ENCODE measurements at places on chromosomes 13 and 19. TPM values are rescaled to one million over a fixed set of nuclear protein-coding genes. Genes with fewer than 3 reads are reported as not detected.

DNA sequence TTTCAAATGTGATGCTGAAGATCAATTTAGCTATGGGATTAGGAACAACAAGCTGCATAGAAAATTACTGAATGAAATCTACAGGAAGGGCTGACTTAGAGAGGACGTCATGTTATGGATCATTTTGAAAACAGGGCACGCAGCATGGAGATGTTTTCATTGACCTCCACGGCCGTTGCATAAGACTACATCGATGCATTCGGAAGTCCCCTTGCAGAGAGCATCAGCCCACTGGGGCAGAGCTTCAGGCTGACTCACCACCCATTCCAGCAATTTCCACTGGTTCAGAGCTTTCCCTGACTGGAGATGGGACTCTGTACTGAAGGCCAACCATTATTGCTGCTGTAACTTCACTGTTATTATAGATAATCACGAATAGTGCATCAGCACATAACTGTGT, 305.3 kb downstream of the IRS2 start:
- no peak overlapping the region for H3K27ac ChIP-seq
- peaks cover 2% of the 10 kb centered on the region for H3K36me3 ChIP-seq
- H3K27me3 ChIP-seq, result no peaks in the 10 kb centered on the region
- no peak for DNase-seq
- H3K4me1 ChIP-seq, result no peaks in the 10 kb centered on the region

DNA sequence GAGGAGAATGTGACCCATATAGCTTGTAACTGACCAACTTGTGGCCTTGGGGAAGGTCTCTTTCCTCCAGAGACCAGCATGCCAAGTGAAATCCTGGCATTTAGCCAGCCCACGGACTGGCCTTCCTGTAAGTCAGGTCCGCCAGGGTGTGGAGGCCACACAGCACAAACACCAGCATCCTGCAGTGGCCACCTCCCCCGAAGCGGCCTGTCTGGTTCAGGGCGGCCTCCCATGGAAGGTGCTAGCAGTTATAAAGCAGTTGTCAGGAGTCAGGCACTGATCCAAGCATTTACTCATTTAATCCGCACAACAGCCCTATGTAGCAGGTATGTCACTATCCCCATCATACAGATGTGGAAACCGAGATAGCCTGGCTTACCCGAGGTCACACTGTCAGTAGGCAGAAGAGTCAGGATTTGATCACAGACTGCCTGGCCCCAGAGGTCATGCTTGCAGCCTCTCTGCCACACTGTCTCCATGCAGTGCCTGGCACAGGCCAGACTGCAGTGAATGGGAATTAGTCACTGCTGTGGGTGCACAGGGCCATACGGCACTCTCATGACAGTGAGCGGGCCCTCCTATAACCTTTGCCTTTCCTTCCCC, 36.7 kb downstream of the CAPN12 start:
- no peak overlapping the region for H3K27ac ChIP-seq
- H3K4me1 ChIP-seq, result no peaks in the 10 kb centered on the region
- H3K4me3 ChIP-seq, result no peak overlapping the region
- no peak for DNase-seq
- peaks cover 48% of the 10 kb centered on the region for H3K36me3 ChIP-seq

GRCh38 chr13:105341758-105342157, 1193.7 kb downstream of the EFNB2 start:
- H3K4me1 ChIP-seq, result peaks cover under 1% of the 10 kb centered on the region
- H3K36me3 ChIP-seq, result no peaks in the 10 kb centered on the region
- no peak for DNase-seq
- no peak overlapping the region for H3K27ac ChIP-seq
- no peak overlapping the region for H3K4me3 ChIP-seq

Gene SULT2A1
- not detected for total RNA-seq

Gene RPL18A
- total RNA-seq, result 2,837 TPM

DNA sequence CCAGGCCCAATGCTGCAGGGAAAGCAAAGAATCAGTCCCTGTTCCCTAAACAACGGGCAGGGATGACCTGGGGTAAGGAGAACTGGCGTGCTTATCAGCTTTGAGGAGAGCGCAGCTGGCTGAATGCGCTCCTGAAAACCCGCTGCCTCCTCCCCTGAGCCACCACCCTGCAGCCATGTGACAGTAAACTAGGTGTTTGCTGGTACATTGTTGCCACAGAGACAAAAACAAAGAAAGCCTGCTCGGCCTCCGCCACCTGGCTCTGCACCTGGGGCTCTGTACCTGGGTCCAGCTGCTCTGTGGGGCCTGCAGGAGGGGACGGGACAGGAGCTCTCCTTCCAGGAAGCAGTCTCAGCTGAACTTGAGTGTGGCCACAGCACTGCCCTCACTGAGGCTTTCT, 21.8 kb downstream of the MCF2L start:
- H3K27ac ChIP-seq, result no peak overlapping the region
- H3K36me3 ChIP-seq, result peaks cover 10% of the 10 kb centered on the region
- no peak overlapping the region for H3K4me3 ChIP-seq
- no peaks in the 10 kb centered on the region for H3K27me3 ChIP-seq
- peak; percentile 79 for DNase-seq

DNA sequence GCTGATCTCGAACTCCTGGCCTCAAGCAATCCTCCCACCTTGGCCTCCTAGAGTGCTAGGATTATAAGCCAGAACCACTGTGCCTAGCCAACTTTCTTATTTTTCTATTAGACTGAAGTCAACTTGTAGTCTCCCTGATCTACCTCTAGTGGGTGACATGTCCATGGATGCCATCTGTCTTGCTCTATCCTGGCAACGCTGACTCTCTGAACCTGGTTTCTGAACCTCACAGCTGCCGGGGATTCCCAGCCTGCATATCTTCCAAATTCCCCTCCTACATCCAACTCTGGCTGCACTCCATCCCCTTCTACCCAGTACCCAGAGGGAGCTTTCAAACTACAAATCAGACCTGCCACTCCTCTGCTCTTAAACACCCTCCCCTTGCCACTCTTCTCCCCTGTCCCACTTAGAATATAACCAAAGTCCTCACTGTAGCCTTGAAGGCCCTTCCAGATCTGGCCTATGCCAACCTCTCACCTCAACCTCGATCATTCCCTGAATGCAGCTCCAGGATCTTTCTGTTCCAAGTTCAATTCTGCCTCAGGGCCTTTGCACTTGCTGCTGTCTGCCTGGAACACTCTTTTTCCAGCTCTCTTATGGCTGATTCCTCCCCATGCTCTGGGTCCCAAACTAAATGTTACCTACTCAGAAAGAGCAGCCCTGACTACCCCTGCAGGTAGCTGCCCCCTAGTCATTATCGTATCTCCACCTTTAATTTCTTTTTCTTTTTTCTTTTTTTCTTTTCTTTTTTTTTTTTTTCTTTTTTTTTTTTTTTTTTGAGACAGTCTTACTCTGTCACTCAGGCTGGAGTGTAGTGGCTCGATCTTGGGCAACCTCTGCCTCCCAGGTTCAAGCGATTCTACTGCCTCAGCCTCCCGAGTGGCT, 2.2 kb downstream of the CLIP3 start:
- no peaks in the 10 kb centered on the region for H3K4me1 ChIP-seq
- no peak overlapping the region for H3K4me3 ChIP-seq
- no peak for DNase-seq
- no peak overlapping the region for H3K27ac ChIP-seq
- no peaks in the 10 kb centered on the region for H3K27me3 ChIP-seq
- H3K36me3 ChIP-seq, result peaks cover 2% of the 10 kb centered on the region

GRCh38 chr19:4075373-4075772, 8.7 kb upstream of the ZBTB7A start:
- H3K4me3 ChIP-seq, result no peak overlapping the region
- DNase-seq, result no peak
- H3K4me1 ChIP-seq, result peaks cover 5% of the 10 kb centered on the region

Gene REX1BD
- total RNA-seq, result 72.3 TPM

DNA sequence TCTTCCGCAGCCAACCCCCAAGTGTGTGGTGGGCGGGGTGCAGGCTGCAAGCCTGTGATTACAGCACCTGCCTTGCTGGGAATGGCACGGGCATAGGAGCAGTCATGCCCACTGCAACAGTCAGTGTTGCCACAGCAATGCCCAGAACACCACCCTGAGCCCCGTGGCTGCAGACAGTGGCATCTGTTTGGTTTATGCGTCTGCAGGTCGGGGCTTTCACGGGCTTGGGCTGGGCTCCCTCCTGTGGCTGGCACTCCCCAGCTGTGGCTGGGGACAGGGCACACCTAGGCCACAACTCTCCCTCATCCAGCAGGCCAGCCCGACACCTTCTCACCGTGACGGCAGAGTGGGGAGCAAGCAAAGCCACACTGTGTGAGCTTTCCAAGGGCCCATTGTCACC, 115.3 kb upstream of the C1QTNF9B start:
- no peaks in the 10 kb centered on the region for H3K27me3 ChIP-seq
- H3K36me3 ChIP-seq, result no peaks in the 10 kb centered on the region
- no peaks in the 10 kb centered on the region for H3K4me1 ChIP-seq
- no peak overlapping the region for H3K4me3 ChIP-seq
- H3K27ac ChIP-seq, result no peak overlapping the region

GRCh38 chr19:51135004-51135403, 7.1 kb upstream of the SIGLEC7 start:
- no peak overlapping the region for H3K27ac ChIP-seq
- H3K27me3 ChIP-seq, result no peaks in the 10 kb centered on the region
- DNase-seq, result no peak

- H3K27me3 ChIP-seq, result no peaks in the 10 kb centered on the region
- H3K4me1 ChIP-seq, result no peaks in the 10 kb centered on the region
- H3K36me3 ChIP-seq, result peaks cover 26% of the 10 kb centered on the region
- DNase-seq, result no peak
- H3K27ac ChIP-seq, result no peak overlapping the region
- no peak overlapping the region for H3K4me3 ChIP-seq
Observed at GRCh38 chr19:45962021-45962420, 11.6 kb downstream of the NOVA2 start.

Gene PSG2
- not detected for total RNA-seq

Gene MICOS13
- 23.8 TPM for total RNA-seq

- no peaks in the 10 kb centered on the region for H3K4me1 ChIP-seq
- no peak overlapping the region for H3K4me3 ChIP-seq
- no peak for DNase-seq
- H3K27ac ChIP-seq, result no peak overlapping the region
- H3K36me3 ChIP-seq, result no peaks in the 10 kb centered on the region
Observed at GRCh38 chr13:111387945-111388600, 67.6 kb downstream of the TEX29 start.

GRCh38 chr19:45164577-45165335, 4.0 kb upstream of the NKPD1 start:
- H3K4me3 ChIP-seq, result no peak overlapping the region
- no peaks in the 10 kb centered on the region for H3K36me3 ChIP-seq
- H3K27ac ChIP-seq, result no peak overlapping the region
- no peaks in the 10 kb centered on the region for H3K27me3 ChIP-seq
- DNase-seq, result peak; percentile 96
- H3K4me1 ChIP-seq, result no peaks in the 10 kb centered on the region

Gene FAM174C
- 56.4 TPM for total RNA-seq

DNA sequence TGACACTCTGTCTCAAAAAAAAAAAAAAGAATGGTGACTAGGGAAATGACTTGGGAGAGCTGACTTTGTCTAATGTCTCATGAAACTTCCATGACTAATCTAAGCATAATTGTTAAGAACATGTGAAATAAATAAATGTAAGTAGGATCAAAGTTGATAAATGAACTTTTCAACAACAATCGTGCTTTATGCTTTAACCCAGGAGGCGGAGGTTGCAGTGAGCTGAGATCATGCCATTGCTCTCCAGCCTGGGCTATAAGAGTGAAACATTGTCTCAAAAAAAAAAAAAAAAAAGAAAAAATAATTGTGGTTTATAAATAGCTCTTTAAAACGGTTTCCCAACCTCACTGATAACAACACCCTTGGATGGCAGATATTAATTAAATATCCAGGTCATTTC, 12.9 kb upstream of the AKT2 start:
- no peaks in the 10 kb centered on the region for H3K4me1 ChIP-seq
- DNase-seq, result no peak
- H3K36me3 ChIP-seq, result no peaks in the 10 kb centered on the region
- H3K27ac ChIP-seq, result no peak overlapping the region
- no peaks in the 10 kb centered on the region for H3K27me3 ChIP-seq
- H3K4me3 ChIP-seq, result no peak overlapping the region

GRCh38 chr13:58883405-58883804, 1251.9 kb downstream of the PCDH17 start:
- no peaks in the 10 kb centered on the region for H3K36me3 ChIP-seq
- no peak for DNase-seq
- H3K27me3 ChIP-seq, result no peaks in the 10 kb centered on the region

GRCh38 chr19:17418710-17419109, 1.1 kb upstream of the MVB12A start:
- H3K36me3 ChIP-seq, result 0 out of 2 replicates have a peak, but pooled peaks cover 4% of the 10 kb centered on the region
- DNase-seq, result no peak
- no peak overlapping the region for H3K27ac ChIP-seq
- H3K4me3 ChIP-seq, result peak overlapping the region; percentile 84
- H3K27me3 ChIP-seq, result no peaks in the 10 kb centered on the region
- H3K4me1 ChIP-seq, result no peaks in the 10 kb centered on the region

Gene PRR22
- total RNA-seq, result 8.1 TPM

Gene TMEM238
- total RNA-seq, result 4.8 TPM

DNA sequence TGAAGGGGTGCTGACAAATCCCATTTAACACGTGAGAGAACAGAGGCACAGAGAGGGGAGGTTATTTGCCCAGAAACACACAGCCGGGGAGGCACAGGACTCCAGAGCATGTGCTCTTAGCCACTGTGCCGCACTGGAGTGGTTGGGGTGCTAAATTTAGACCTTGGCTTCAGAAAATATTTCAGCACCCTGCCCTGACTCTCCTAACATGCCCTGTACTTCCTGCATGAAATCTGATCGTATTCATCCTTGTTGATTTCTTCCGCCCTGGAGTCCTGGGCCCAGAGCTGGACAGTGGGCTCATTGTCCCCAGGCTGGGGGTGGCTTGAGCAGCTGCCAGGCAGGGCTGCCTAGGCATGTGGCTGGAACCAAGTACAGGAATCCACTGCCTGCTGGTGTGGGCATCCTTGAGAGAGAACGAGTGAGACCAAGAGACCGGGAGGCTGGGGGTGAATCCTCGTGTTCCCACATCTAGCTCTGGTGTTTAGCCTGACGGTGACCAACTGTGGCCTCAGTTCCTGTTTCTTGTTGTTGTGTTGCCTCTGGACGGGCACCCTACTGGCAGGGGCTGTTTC, 5.3 kb downstream of the SLC27A1 start:
- H3K4me3 ChIP-seq, result no peak overlapping the region
- no peak overlapping the region for H3K27ac ChIP-seq
- H3K27me3 ChIP-seq, result peaks cover 5% of the 10 kb centered on the region
- no peaks in the 10 kb centered on the region for H3K36me3 ChIP-seq

Gene MAP3K10
- total RNA-seq, result 19.0 TPM

Gene KLF1
- total RNA-seq, result 0.37 TPM

All from H9 (cell line).